ENCODE measurements at places on chromosomes 4 and X.

DNA sequence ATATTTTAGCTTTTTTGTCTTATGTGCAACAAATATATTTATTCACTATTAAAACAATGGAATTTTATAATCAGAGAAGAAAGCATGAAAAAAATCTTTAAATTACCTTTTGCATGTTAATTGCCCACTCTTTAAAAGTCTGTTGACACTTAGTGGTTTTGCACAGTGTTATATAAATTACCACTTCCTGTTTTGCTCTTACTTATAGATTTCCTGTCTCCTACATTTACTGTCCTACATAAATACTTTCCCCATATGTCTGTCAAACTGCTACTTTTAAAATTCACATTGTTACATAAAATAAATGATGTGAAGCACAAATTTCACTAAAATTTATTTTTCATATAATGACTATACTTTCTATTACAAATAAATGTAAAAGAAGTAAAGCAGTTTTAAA lies 161.1 kb upstream of the NDST4 start:
- no peak for DNase-seq

DNA sequence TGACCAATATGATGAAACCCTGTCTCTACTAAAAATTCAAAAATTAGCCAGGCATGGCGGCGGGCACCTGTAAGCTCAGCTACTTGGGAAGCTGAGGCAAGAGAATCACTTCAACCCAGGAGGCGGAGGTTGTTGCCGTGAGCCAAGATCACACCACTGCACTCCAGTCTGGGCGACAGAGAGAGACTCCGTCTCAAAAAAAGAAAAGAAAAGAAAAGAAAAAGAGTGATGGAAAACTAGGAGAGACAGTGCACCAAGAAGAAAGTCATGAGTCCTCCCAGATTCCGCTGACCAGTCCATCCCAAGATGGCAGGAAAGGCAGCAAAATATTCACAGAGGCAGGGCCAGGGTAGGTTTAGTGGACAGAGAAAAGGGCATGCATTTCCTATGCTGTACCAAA lies 226.9 kb downstream of the ASMT start:
- no peak for DNase-seq

DNA sequence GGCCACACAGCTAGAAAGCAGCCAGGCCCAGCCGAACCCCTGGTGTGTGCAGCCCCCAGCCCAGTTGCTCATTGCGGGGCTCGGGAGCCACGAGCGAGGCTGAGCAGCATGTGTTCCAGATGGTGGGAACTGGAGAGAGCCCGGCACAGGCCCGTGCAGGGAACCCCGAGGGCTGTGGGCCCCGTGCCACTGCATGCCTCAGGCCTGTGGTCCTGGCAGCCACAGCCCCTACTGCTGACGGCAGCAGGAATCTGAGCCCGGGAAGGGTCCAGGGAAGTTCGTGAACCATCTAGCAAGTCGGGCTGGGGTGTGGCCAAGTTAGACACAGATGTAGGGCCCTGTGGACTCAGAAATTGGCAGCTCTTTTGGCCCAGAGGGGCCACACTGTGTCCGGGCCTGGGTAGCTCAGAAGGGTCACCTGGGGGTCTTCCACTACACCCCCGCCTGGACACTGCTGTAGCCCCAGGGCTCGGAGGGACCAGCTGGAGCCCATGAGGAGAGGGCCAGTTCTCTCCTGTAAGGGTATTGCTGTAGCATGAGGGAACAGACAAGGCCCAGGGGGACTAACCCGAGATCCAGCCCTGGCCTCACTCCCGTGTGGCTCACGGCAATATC lies 12.1 kb downstream of the HTRA3 start:
- no peak for DNase-seq

DNA sequence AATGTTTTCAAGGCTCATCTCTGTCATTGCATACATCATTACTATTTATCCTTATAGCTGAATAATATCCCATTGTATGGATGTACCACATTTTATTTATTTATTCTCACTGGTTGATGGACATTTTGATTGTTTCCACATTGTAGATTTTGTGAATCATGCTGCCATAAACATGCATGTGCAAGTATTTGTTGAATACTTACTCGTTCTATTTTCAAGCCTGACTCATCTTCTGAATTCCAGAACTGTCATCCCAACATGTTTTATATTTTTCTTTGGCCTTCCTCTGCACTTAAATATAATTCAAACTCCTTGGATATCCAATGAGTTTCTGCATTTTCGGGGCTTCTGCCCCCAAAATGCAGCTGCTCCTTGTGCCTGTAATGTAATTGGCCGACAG lies 77.6 kb downstream of the MXRA5 start:
- DNase-seq = no peak

- DNase-seq = no peak
Measured at GRCh38 chr4:83153417-83153816, 38.9 kb upstream of the PLAC8 start.

GRCh38 chr4:15381806-15382338 lies 46.0 kb upstream of the C1QTNF7 start:
- no peak for DNase-seq

DNA sequence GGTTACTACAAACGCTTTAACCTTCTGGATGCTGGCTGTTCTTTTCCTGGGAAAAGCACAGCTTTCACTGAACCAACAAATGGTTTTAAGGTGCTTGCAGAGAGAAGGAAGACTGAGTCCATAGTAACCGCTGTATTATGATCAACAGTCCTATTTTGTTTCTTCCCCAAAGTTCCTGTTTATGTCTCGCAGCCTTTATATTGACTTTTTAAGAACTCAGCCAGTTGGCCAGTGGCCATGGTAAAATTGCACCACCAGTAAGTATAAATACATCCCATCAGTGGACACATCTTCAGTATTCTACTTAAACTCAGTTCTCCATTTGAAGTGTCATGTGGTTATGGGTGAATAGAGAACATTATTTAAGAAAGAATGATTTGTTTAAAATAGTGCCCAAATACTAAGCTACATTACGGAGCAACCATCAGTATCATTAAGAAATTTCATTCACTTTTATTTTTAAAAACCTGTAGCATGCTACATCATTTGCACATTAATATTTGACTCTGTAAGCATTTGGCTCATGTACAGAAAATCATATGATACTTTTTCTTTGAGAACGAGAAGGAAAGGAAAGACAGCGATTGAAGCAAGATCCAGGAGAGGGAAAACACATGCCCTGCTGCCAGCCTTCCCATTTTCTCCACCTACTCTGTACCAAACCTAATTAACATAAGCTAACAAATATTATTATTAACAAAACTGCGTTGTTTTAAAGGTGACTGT lies 287.0 kb downstream of the ARHGAP24 start:
- DNase-seq = no peak

DNA sequence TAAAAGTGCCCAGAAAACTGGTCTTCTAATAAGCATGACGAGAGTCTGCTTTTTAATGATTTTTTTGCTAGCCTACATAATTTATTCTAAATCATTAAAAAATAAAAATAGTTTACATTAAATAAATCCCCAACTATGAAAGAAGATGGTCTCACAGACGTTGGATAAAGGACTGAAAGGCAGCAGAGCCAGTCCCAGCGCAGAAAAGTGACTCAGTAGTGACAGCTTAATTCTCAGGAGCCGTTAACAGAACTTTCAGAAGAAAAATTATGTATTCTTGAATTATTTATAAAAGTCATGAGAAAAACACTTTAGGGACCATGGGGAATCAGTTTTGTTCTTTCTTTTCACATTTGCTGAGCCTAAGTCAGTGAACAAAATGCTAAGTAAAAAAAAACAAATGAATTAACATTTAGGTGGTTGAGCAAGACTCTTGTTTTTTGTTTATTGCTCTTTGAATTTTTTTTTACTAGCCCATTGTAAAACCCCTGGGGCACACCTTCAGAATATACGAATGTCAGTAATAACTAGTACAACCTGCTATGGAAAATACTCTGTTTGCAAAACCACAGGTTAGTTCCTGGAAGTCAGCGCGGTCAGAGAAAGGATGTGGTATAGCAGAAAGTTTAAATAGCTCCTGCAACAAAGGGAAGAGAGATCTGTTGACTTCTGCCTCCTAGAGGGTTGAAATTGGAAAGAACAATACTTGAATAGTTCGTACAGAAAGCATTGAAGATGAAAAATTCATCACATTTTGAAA lies 50.4 kb upstream of the CCDC160 start:
- no peak for DNase-seq

DNA sequence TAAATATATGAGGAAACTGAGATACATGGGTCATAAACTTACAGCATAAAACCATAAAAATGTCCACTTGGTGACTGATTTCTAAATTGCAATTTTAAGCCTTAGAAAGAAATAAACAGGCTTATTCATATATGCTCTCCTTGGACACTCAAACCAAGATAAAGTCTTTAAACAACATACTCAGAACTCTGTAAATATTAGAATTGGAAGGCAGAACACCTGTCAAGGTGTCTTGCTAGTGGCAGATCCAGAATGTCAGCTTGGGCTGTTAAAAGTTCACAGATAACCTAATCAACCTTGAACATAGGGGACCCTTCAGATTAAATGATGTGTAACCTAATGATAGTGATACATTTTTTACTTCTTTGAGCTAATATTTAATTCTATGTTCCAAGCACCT lies 208.1 kb upstream of the ARSJ start:
- DNase-seq = no peak

DNA sequence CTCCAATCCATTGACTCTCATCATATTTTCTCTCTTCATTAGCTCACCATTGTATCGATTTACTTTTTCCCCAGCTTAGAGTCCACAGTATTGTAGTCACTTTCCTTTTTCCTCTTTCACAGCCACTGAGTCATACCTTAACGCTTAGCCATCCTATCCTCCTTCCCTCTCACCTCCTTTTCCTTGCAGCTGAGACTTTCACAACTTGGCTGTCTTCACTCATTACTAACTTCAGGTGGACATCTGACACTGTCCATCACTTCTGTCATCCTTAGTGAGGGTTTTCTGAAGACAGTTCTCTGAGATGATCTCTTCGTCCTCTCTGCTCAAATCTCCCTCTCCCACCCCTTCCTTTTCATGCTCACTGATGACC lies 70.5 kb upstream of the ESX1 start:
- no peak for DNase-seq

DNA sequence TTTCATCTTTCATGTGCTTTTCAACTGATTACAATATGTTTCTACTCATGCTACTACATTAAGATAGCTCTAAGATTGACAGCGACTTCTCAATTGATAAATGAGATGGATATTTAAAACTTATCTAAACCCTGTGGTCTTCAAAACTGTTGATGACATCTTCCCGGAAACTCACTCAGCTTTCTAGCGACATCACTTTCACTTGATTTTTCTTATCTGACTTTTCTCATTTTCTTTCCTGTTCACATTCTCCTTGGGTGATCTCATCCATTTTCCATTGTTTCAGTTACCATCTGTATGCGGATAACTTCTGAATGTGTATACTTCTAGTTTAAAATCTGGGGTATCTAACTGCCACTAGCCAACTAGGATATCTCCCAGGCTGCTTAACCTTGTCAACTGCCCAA lies 3.1 kb downstream of the POLR2B start:
- DNase-seq = no peak

GRCh38 chr4:86640469-86640868 lies 46.4 kb downstream of the PTPN13 start:
- no peak for DNase-seq

DNA sequence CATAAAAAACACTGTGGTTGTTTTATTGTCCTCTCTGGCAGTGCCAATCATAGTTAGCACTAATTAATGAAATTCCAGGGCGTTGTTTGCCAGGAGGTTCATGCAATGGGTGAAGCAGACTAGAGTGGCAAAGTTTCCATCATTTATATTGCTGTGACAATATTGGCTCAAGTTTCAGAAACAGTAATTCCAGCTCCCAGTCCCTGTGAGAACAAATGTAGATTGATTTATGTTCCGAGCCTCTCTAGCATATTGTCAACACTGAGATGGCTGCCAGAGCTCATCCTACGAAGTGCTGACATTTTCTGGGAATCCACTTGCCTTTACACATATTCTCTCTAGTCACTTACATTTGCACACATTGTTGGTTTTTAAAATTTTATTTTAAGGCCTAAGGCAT lies 440.0 kb upstream of the IGFBP7 start:
- DNase-seq = no peak

DNA sequence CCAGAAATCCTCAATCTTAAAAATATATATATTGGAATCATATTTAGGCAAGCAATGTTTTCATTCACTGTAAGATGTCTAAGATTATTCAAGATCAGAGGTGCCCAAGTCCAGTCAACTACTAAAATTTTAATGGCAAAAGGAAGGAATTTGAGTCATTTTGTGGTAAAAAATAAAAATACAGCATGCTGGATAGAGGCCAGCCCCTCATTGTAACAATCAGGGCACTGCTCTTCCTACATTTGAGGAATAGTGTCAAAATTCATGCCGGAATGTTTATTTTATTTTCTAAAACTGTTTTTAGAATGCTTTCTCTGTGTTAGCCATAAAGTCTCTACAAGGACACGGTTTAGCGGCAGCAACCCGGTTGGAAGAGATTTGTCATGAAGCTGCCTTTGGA lies 49.9 kb upstream of the SRD5A3 start:
- no peak for DNase-seq

DNA sequence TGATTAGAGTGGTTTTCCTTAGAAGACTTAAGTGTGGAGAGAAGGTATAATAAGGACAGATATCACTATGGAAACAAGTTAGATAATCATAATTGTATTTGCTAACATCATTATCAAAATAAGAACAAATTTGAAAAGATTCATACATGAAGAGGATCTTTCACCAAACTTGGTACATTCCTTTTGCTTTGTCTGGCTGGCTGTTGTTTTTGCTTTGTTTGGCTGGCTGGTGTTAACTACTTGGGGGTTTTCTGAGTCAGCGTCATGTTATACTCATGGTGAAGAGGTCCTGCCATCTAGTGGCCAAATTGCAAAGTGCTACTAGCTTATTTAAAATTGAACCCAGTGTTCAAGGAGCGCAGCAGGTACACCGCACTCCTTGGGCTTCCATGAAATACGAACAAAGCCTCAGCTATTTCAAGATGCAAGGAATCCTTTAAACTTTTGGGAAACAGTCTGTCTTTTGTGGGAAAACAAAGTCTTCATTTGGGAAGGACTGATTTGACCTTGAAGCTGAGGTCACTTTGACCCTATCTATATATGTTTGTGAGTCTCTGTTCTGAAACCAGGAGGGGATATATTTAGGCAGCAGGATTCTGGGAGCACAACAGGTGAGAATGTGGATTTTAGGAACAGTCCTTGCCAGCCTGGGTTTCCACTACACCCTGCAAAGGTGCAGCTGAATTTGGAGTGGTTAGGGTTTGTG lies 129.7 kb downstream of the PLS3 start:
- DNase-seq = peak; percentile 31

DNA sequence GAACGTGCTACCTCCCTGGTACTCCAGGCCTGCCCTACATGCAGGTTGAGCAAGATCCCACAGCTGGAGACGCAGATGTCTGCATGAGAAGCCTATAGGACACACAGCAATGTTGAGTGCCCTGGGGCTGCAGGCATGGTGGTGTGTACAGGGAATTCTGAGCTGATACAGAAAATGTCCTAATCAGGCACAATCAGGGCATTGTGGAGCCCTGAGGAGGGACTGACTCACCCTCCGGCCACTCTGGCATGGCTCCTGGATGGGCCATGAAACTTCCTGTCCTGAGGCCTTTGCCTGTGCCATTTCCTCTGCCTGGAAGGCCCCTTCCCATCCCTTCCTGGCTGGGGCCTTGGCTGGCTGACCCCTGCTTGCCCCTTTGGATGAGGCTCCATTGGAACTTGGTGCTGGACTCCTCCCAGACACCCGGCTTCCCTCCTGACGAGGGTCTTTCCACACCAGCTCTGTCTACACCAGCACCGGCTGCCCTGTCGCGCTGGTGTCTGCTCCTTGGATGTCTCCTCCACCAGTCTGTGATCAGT lies 16.7 kb upstream of the AFAP1 start:
- DNase-seq = no peak

GRCh38 chrX:17674601-17675000 lies 62.7 kb upstream of the SCML1 start:
- DNase-seq = no peak
